ENCODE measurements at places on chromosomes 12 and 14. TPM values are rescaled to one million over a fixed set of nuclear protein-coding genes. Genes with fewer than 3 reads are reported as not detected.

GRCh38 chr14:68297876-68298468 is 478.4 kb downstream of the RAD51B start:
- no peaks in the 10 kb centered on the region for H3K27me3 ChIP-seq
- H3K4me1 ChIP-seq, result peaks cover 30% of the 10 kb centered on the region
- H3K4me3 ChIP-seq, result no peak overlapping the region
- no peaks in the 10 kb centered on the region for H3K36me3 ChIP-seq

DNA sequence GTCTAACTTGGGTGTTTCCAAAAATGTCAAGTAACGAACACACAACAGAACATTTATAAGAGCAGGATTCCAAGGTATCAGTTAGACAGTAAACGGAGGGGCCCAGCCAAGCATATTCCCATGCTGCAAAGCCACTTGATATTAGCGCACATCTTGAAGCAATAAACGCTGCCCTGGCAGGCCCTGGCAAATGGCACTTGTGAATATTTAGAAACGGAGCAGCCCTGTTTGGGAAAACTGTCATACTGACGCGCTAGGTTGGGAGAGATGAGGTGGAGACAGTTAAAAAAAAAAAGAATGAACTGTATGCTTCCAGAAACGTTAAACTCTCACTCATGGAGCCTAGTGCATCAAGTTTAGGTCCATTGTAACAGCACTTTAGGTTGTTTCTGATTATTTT is 9.3 kb downstream of the DGLUCY start:
- no peaks in the 10 kb centered on the region for H3K27me3 ChIP-seq
- H3K27ac ChIP-seq, result no peak overlapping the region
- H3K36me3 ChIP-seq, result peaks cover 23% of the 10 kb centered on the region
- DNase-seq, result no peak
- H3K4me1 ChIP-seq, result no peaks in the 10 kb centered on the region

DNA sequence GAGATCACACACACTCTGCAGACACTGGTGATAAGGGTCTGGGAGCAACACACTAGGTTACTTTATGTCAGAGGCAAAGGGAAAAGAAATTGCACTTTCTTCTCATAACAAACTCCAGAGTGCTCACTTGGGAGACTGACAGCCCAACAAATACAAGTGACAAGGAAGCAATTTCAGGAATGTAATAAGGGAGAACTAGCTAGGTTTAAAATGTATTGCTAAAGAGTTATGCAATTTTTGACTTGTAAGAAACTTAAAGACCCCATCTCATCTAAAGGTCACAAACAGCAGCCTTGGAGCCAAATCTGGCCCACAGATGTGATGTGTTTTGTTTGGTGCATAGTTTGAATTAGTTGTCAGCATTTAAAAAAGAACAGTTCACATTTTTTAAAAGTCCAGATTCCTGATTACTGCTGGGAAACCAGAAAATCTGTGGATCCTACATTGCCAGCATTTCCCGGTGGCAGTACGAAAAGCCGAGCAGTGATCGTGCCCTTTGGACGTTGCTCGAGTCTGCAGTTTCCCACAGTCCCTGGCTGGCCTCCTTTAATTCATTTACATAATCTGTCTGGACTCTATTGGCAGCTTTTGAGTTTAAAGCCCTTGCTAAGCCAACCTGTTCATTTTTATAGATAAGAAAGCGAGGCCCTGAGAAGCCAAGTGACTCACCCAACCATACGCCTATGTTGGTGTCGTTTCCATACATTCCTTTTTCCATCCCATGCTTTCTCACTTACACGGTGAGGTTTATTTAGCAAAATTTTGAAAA is 42.0 kb upstream of the ETV6 start:
- no peaks in the 10 kb centered on the region for H3K27me3 ChIP-seq
- H3K4me3 ChIP-seq, result no peak overlapping the region
- H3K36me3 ChIP-seq, result no peaks in the 10 kb centered on the region
- no peaks in the 10 kb centered on the region for H3K4me1 ChIP-seq
- no peak for DNase-seq

GRCh38 chr14:23513818-23514643 is 37.5 kb downstream of the ZFHX2 start:
- no peak overlapping the region for H3K27ac ChIP-seq
- H3K4me3 ChIP-seq, result no peak overlapping the region
- no peaks in the 10 kb centered on the region for H3K27me3 ChIP-seq
- DNase-seq, result no peak

GRCh38 chr12:99087278-99087677 is 442.2 kb downstream of the APAF1 start:
- H3K4me3 ChIP-seq, result no peak overlapping the region
- H3K36me3 ChIP-seq, result no peaks in the 10 kb centered on the region
- DNase-seq, result no peak

DNA sequence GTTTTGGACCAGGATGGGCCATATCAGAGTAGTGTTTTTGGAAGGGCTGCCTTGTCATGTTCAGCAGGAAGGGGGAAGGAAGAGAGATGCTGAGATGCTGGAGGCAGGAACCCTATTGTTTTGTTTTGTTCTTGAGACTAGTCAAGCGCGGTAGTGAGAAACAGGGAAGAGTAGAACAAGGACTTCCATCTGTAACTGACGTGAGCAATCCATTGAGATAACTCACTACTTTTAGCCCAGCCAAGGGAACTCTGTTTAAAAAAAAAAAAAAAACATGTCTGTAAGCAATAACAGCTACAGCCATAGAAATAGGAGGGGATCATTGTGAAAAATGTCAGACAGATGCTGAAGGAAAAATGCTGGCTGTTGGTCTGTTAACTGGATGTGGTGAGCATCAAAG is 34.0 kb downstream of the CD9 start:
- H3K36me3 ChIP-seq, result peaks cover 3% of the 10 kb centered on the region
- no peak overlapping the region for H3K27ac ChIP-seq
- no peaks in the 10 kb centered on the region for H3K27me3 ChIP-seq
- peaks cover 20% of the 10 kb centered on the region for H3K4me1 ChIP-seq
- no peak for DNase-seq
- no peak overlapping the region for H3K4me3 ChIP-seq

- no peaks in the 10 kb centered on the region for H3K4me1 ChIP-seq
- H3K27me3 ChIP-seq, result no peaks in the 10 kb centered on the region
- no peak overlapping the region for H3K4me3 ChIP-seq
- no peaks in the 10 kb centered on the region for H3K36me3 ChIP-seq
These were observed 551.0 kb downstream of the SNAPC1 start for GRCh38 chr14:62313212-62313611.

- H3K27me3 ChIP-seq, result peaks cover 52% of the 10 kb centered on the region
- H3K4me1 ChIP-seq, result no peaks in the 10 kb centered on the region
- H3K36me3 ChIP-seq, result no peaks in the 10 kb centered on the region
- no peak within 1 kb of the TSS for H3K27ac ChIP-seq
- no peak for DNase-seq
- peak within 1 kb of the TSS; percentile 15 for H3K4me3 ChIP-seq
These were observed at the start of gene ALX1 for GRCh38 chr12:85280165-85280983. Gene ALX1, plus strand, starts transcription at chr12:85280220. Its CDS starts 42 bp downstream, at chr12:85280262.

DNA sequence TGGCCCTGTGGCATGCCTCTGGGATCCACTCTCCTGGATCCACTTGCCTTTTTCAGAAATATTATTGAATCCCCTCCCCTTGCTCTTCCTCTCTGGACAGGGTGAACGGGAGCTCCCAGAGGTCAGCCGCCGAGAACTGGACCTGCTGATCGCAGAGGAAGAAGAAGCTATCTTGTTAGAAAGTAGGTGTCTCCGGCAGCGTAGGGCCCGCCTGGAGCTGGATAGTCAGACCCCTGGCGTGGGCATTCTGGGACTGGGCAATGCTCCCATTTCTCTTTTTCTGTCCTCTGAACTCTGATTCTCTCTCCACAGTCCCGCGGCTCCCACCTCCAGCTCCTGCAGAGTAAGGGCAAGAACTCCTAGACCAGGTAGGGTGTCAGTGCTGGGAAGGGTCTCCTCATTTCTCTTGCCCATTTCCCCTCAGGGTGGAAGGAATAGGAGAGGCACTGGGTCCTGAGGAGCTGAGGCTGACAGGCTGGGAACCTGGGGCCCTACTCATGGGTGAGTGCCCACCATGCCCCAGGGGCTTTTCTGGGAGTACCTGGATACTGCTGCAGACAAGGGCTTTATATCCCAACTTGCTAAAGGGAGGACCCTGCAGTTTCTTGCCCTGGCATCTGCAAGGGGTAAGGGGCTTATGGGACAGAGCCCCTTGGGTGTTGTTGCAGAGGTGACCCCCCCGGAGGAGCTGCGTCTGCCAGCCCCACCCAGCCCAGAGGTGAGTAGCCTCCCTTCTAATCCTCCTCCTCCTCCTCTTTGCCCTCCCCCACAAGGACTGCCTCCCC is 5.4 kb downstream of the REC8 start:
- no peak overlapping the region for H3K4me3 ChIP-seq
- no peaks in the 10 kb centered on the region for H3K27me3 ChIP-seq
- no peak overlapping the region for H3K27ac ChIP-seq
- peaks cover 67% of the 10 kb centered on the region for H3K36me3 ChIP-seq
- no peak for DNase-seq
- peaks cover 28% of the 10 kb centered on the region for H3K4me1 ChIP-seq

- peak; percentile 60 for DNase-seq
- H3K27me3 ChIP-seq, result no peaks in the 10 kb centered on the region
- no peak overlapping the region for H3K4me3 ChIP-seq
- no peaks in the 10 kb centered on the region for H3K36me3 ChIP-seq
- H3K27ac ChIP-seq, result no peak overlapping the region
These were observed 15.4 kb upstream of the TMEM120B start for GRCh38 chr12:121697093-121697698.

- DNase-seq, result no peak
- H3K36me3 ChIP-seq, result no peaks in the 10 kb centered on the region
- no peaks in the 10 kb centered on the region for H3K27me3 ChIP-seq
- no peak overlapping the region for H3K27ac ChIP-seq
- no peak overlapping the region for H3K4me3 ChIP-seq
- no peaks in the 10 kb centered on the region for H3K4me1 ChIP-seq
These were observed 435.7 kb upstream of the MDGA2 start for GRCh38 chr14:48111151-48111550.

GRCh38 chr14:23567186-23568020 is at the start of gene AP1G2:
Gene AP1G2, minus strand, starts transcription at chr14:23567791. Its CDS starts 477 bp downstream, at chr14:23567314.
- H3K4me1 ChIP-seq, result peaks cover 21% of the 10 kb centered on the region
- peaks cover 30% of the 10 kb centered on the region for H3K36me3 ChIP-seq
- H3K27me3 ChIP-seq, result peaks cover 17% of the 10 kb centered on the region

- H3K4me1 ChIP-seq, result no peaks in the 10 kb centered on the region
- H3K4me3 ChIP-seq, result no peak overlapping the region
- H3K36me3 ChIP-seq, result no peaks in the 10 kb centered on the region
- no peak overlapping the region for H3K27ac ChIP-seq
- no peaks in the 10 kb centered on the region for H3K27me3 ChIP-seq
These were observed 93.7 kb upstream of the WSCD2 start for GRCh38 chr12:108035372-108035771.

GRCh38 chr14:101899263-101899662 is 65.1 kb upstream of the DYNC1H1 start:
- no peak for DNase-seq
- H3K36me3 ChIP-seq, result peaks cover 95% of the 10 kb centered on the region
- H3K27me3 ChIP-seq, result no peaks in the 10 kb centered on the region
- no peaks in the 10 kb centered on the region for H3K4me1 ChIP-seq

GRCh38 chr12:12877781-12878455 is 13.4 kb upstream of the GPRC5A start:
- no peaks in the 10 kb centered on the region for H3K36me3 ChIP-seq
- no peaks in the 10 kb centered on the region for H3K4me1 ChIP-seq
- H3K27ac ChIP-seq, result no peak overlapping the region
- no peaks in the 10 kb centered on the region for H3K27me3 ChIP-seq
- DNase-seq, result no peak

GRCh38 chr12:3190101-3190500 is 112.9 kb downstream of the TSPAN9 start:
- peaks cover 27% of the 10 kb centered on the region for H3K27me3 ChIP-seq
- H3K4me1 ChIP-seq, result no peaks in the 10 kb centered on the region
- no peaks in the 10 kb centered on the region for H3K36me3 ChIP-seq
- no peak overlapping the region for H3K27ac ChIP-seq
- no peak for DNase-seq

DNA sequence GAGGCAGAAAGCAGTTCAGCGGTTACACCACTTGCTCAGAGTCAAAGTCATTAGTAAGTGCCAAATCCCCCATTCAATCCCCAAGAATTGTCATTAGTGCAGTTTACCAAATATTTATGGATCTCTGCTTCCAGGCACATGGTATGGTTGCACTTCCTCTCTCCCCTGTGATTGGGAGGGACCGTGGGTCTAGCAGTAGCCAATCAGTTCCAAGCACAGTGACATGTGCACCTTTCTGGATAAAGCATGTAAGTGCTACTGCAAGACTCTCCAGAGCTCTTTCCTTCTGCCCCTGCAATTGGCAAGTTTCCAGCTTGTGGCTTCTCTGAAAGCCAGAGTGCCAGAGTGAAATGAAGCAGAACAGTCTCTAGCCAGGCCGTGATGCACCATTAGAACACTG is 85.3 kb upstream of the FLRT2 start:
- H3K4me3 ChIP-seq, result no peak overlapping the region
- H3K36me3 ChIP-seq, result no peaks in the 10 kb centered on the region
- H3K4me1 ChIP-seq, result no peaks in the 10 kb centered on the region
- no peaks in the 10 kb centered on the region for H3K27me3 ChIP-seq

GRCh38 chr12:86663173-86663572 is 407.0 kb upstream of the MGAT4C start:
- no peak overlapping the region for H3K4me3 ChIP-seq
- H3K27ac ChIP-seq, result no peak overlapping the region
- no peaks in the 10 kb centered on the region for H3K27me3 ChIP-seq
- no peak for DNase-seq

DNA sequence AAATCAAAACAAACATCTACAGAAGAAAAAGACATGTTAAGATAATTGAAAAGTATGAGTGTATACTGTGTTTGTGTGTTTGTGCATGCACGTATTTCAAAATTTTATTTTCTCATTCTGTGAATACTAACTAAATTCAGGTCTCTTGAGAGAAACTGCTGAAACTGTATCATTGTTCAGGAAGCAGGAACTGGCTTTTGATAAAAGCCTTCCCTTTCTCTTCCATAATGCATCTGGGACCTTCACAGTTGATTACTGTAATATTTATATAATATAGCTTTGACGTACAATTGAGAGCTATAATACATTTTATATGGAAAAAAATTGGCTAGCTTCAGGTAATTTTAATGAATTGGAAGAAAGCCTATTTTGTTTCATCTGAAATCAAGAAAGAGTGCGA is 993.5 kb downstream of the SLC6A15 start:
- no peak overlapping the region for H3K27ac ChIP-seq
- H3K27me3 ChIP-seq, result no peaks in the 10 kb centered on the region
- no peaks in the 10 kb centered on the region for H3K36me3 ChIP-seq
- H3K4me3 ChIP-seq, result no peak overlapping the region
- DNase-seq, result no peak

DNA sequence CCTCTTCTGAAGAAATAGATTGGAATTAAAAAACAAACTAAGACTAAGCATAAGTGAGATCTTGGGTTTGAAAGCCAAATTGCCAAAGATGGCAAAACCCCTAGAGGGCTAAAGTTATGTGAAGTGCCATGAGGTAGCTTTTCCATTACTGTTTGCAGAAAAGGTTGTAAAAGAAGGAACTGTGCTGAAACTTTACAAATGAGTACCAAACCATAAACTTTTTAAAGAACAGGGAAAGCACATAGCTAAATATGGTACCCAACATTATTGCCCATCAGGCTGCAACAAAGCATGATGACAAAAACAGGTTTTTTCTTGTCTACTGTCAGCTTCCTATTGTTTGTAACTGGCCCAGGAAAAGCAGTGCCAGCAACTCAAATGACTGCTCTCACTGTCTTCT is 224.2 kb downstream of the RAD51B start:
- peaks cover 6% of the 10 kb centered on the region for H3K4me1 ChIP-seq
- DNase-seq, result no peak
- no peaks in the 10 kb centered on the region for H3K27me3 ChIP-seq
- H3K4me3 ChIP-seq, result no peak overlapping the region

The GSKIP gene
- 20.8 TPM for polyA plus RNA-seq

The ANAPC5 gene
- polyA plus RNA-seq, result 173 TPM

The IFI27L1 gene
- 16.7 TPM for polyA plus RNA-seq

The ACRBP gene
- polyA plus RNA-seq, result 10.5 TPM

The SPIC gene
- 2.2 TPM for polyA plus RNA-seq

The METTL3 gene
- polyA plus RNA-seq, result 67.5 TPM

The DBX2 gene
- polyA plus RNA-seq, result not detected

Measured in thymus (tissue), 14 donors.